ENCODE measurements at places on chromosomes 4 and X.

GRCh38 chr4:78510681-78511080, 40.9 kb upstream of the ANXA3 start:
- peak; percentile 17 for DNase-seq

- no peak for DNase-seq
These were observed 99.2 kb downstream of the NSUN7 start for GRCh38 chr4:40848940-40849339.

GRCh38 chrX:153727123-153727931, 2.7 kb downstream of the ABCD1 start:
- no peak for DNase-seq

DNA sequence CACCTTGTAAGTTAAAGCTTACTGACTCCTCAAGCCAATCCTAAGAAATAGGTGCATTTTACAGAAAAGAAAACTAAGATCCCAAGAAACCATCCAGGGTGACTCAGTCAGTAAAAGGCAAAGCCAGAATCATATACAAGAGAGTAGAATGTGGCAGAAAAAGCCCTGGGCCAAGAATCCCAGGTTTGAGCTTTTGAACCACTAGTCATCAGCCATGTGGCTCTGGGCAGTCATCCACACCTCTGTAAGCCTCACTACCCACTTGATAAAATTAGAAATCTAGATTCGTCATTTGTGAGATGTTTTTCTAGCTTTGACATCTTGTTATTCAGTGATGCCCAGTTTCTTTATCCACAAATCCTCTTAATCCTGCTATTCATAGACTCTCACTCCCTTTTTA, 122.2 kb upstream of the PDE5A start:
- DNase-seq, result peak; percentile 56

DNA sequence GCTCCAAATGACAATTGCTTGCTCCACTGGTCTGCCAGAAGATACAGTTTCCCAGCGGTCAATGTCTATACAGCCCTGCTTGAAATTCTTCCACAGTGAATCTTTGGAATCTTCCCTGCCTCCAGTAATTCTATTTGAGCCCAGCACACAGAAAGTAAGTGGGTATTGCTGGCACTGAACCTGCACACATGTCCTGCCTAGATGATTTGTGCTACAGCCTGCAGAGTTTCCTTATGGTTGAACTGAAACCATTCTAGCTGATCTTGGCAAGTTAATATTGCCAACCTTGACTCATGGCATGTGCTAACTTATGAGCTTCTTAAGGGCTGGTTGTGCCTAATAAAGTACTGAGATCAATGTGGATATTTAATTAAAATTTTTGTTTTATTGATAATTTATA, 553.8 kb upstream of the GNPDA2 start:
- DNase-seq, result no peak

GRCh38 chr4:135256111-135256510, 1054.5 kb upstream of the PABPC4L start:
- peak; percentile 38 for DNase-seq

DNA sequence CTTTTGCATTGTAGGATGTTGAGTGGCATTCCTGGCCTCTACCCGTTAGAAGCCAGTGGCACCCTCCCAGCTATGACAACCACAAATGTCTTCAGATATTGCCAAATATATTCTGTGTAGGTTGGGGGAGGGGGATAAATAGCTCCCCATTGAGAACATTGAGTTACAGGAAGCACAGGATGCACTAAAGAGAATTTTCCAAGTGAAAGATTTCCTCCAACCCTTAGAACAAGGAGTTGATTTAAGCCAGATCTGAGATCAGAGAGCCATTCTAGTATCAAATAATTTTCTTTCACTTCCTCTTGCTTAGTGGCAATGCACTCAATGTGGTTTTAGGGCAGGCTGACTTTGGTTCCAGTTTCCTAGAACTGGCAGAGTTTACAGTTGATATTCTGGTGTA, 436.6 kb downstream of the C4orf33 start:
- no peak for DNase-seq

DNA sequence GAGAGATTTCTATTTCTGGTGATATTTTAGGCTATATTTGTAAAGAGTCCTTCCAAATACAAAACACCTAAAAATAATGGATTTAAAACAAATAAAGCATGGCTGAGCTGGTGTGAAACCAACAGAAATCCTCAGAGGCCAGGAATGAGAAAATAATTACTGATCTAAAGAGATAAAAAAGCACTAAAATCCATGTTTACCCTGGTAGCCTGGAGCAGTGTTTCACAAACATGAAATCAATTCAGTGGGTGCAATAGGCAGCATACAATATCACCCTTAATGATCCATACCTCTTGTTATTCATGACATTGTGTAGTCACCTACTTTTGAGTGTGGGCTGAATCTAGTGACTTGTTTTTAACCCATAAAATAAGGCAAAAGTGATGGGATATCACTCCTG, 14.6 kb downstream of the PFKFB1 start:
- DNase-seq, result no peak

GRCh38 chr4:73064536-73064935, 5.0 kb downstream of the COX18 start:
- no peak for DNase-seq

- no peak for DNase-seq
These were observed 147.7 kb upstream of the GYPA start for GRCh38 chr4:144288011-144288903.

GRCh38 chr4:133623847-133624246, 474.8 kb downstream of the PCDH10 start:
- DNase-seq, result no peak

DNA sequence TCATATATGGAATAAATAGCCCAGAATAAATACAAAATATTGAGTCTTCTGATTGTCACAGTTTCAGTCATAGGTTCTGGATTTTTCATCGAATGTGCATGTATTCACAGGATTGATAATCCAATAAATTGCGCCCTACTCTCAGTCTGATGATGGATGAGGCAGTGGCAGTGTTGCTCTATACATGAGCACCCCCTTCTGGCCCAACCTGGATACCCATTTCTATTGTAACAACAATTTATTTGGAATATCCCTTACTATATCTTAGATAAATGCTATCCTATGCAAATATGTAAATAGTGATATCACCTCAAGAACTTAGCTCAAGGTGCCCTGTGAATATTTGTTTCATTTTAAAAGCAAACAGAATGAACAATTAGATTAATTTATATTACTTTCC, 733.7 kb upstream of the PABPC4L start:
- DNase-seq, result peak; percentile 20

DNA sequence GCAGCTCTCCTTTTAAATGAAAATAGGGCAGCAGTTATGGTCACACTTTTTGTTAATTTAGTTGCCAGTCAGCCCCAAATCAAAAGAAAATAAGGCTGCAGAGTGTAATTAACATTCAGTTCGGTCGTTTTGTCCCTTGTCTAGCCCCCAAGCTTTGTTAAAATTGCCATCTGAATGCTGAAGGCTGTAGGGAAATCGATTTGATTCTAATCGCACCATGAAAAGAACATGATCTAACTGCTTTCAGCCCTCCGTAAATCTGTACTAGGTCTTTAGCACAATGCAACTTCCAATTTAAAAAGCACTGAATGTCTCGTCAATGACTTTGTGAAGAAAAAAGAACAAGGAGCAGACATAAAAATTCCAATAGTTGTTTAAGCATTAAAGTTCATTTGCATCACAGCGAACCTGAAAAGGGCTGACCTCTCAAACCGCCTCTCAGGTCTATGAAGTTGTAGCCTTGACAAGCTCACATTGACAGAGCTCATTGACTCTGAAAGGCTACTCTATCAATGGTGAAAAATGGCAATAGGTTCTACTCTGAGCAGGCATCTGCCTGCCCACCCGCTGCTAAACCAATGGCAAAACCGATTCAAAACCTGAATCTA, 48.9 kb downstream of the CHIC2 start:
- DNase-seq, result no peak

DNA sequence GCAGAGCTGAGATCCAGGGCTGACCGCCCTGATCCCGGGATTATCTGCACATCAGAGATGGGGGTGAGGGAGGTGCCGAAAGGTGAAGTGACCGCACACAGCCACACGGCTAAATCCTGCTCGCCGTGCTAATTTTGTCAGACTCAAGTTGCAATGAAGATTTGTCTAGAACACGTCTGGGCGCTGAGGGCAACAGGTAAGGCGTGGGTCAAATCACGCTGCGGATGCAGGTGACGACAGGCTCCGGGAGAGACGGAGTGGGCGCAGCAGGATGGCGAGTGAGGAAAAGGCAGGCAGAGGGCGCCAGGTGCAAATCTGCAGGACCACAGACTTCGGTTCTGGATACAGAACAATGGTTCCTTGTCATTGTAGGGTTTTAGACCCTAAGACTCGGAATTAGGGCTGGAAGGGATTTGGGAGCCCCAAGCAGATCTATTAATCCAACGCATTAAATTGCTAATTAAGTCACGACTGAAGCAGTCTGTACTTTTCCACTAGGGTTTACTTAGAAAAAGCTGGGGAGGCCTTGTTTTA, 1.9 kb upstream of the TBC1D14 start:
- no peak for DNase-seq

GRCh38 chr4:38034986-38035882, 75.0 kb downstream of the PTTG2 start:
- DNase-seq, result peak; percentile 68

- peak; percentile 83 for DNase-seq
These were observed 30.4 kb downstream of the ADH7 start for GRCh38 chr4:99404595-99405287.
